Activated CD4-positive, alpha-beta T cell treated with anti-CD3 and anti-CD28 coated beads, Interleukin-2, Interleukin-6, amounts not matched to agents 100 ng/mL and 50 ng/mL, durations not matched to agents 16 hours and 8 hours (primary cell): ENCODE measurements at places on chromosomes 6 and 20.
A peak's percentile ranks its signal among the peaks of the same experiment; 100 is the strongest.

GRCh38 chr20:9517297-9518162 lies 3.1 kb downstream of the LAMP5 start:
- DNase-seq, result no peak

- DNase-seq, result no peak
Measured at GRCh38 chr20:63622732-63623131, 4.2 kb downstream of the GMEB2 start.

GRCh38 chr6:20575125-20575524 lies 40.9 kb downstream of the CDKAL1 start:
- no peak for DNase-seq

DNA sequence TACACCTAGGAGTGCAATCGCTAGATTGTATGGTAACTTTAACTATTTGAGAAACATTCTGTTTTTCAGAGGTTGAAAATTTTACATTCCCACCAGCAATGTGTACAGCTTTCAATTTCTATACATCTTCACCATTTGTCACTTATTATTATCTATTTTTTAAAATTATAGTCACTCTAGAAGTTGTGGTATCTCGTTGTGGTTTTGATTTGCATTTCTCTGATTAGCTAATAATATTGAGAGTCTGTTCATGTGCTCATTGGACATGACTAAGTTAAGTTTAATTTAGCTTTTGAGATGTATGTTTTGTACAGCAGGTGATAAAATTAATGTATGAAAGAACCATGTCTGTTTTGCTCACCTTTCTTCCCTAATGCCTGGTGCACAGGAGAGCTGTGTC lies 34.8 kb upstream of the PLCB1 start:
- no peak for DNase-seq

DNA sequence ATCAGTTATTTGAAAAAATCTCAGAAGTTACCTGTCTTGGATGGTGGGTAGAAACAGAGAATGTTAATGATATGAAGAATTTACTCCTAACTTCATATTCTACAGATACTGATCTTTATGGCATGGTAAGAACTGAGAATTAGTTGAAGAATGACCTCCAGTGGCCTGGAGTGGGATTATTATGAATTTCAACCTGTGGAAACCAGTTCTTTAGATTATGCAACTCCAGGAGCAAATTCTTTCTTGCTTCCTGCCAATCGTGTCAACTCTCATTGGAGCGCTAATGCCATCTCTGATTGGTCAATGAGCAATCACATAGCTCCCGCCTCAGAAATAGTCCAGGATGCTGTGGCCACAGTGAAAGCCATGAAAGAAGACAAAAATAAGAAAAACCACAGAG lies 40.6 kb downstream of the LYRM2 start:
- DNase-seq, result peak; percentile 6

DNA sequence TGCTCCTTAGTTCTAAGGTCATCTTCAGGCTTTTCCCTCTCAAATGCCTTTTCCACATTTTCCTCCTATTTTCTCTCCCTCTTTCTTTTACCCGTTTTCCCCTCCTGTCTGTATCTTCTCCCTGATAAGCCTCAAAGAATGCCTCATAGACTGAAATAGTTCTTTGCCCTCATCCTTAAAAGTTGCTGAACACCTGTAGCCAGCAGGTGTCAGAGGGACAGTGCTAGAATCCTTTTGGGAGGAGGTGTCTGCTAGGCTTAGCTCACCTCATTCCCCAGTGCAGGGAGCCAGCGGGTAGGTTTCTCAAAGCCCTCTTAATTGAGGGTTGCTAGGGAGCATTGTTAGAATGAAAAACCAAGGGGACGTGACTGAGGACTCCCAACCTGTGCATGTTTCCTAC lies 204.0 kb downstream of the TSHZ2 start:
- DNase-seq, result no peak

DNA sequence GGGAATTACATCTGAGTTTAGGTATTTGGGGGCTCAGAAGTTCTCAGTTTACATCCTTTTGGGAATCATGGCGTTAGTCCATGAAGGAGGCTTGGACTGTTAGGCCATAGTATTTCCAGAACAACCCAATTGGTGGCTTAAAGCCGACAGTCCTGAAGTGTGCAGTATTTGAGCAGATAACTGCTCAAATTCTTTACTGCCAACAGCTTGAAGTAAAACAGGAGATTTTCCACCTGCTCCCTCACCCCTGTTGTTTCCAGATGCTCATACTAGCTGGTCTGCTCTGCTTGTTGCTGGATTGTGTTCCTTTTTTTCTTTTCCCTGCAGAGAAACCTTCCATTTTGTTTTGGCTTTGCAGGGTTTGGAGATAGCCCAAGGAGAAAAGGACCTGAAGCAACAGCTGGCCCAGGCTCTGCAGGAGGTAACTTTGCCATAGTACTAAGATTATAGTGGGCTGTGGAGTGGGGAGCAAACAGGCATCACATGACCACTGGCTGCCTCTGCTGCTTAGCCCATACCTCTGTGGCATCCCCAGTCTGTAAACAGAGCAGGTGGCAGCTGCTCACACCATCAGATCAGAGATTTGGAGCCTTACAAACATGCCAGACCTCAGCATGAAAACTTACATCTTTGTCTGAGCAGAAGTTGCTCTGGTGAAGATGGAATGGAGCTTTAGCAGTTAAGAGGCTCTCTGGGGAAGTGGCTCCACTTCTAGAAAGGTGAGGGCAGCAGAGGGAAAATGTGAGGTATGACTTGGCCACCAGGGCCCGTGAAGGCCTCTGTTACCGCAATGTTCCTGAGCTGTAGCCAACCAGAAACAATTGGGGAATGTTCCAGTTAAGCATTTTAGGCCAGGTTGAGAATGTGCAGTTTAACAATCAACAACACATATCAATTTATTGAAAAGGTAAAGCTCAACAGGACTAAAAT lies 17.6 kb downstream of the RNF8 start:
- DNase-seq, result no peak

- DNase-seq, result no peak
Measured at GRCh38 chr6:16872543-16873235, 111.4 kb upstream of the ATXN1 start.

DNA sequence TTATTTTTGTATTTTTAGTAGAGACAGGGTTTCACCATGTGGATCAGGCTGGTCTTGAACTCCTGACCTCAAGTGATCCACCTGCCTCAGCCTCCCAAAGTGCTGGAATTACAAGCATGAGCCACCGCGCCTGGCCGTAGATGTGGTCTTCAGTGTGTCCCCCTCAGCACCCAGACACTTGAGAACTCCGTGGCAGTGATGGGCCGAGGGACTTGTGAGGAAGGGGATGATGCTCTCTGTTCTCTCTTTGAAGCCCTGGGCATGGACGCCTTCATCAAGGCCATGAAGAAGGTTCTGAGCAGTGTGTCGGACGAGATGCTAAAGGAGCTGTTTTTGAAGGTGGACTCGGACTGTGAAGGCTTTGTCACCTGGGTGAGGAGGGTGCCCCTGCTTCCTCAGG lies 16.9 kb downstream of the EFCAB8 start:
- no peak for DNase-seq

- DNase-seq, result peak; percentile 39
Measured at GRCh38 chr20:36467076-36467999, 74.0 kb upstream of the MYL9 start.

DNA sequence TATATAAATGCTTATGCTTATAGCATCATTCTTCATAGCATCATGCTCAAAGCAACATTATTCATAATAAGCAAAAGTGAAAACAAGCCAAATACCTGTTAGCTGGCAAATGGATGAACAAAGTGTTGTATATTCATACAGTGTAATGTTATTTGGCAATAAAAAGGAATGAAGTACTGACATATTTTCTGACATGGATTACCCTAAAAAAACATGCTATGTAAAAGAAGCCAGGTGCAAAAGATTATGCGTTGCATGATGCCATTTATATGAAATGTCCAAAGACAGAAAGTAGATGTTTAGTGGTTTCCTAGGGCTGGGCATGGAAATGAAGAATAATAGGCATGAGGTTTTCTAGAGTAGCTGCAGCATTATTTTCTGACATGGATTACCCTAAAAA lies 77.1 kb downstream of the GFRA4 start:
- no peak for DNase-seq
